ENCODE measurements at places on chromosomes 5 and 9. TPM values are rescaled to one million over a fixed set of nuclear protein-coding genes. Genes with fewer than 3 reads are reported as not detected.

DNA sequence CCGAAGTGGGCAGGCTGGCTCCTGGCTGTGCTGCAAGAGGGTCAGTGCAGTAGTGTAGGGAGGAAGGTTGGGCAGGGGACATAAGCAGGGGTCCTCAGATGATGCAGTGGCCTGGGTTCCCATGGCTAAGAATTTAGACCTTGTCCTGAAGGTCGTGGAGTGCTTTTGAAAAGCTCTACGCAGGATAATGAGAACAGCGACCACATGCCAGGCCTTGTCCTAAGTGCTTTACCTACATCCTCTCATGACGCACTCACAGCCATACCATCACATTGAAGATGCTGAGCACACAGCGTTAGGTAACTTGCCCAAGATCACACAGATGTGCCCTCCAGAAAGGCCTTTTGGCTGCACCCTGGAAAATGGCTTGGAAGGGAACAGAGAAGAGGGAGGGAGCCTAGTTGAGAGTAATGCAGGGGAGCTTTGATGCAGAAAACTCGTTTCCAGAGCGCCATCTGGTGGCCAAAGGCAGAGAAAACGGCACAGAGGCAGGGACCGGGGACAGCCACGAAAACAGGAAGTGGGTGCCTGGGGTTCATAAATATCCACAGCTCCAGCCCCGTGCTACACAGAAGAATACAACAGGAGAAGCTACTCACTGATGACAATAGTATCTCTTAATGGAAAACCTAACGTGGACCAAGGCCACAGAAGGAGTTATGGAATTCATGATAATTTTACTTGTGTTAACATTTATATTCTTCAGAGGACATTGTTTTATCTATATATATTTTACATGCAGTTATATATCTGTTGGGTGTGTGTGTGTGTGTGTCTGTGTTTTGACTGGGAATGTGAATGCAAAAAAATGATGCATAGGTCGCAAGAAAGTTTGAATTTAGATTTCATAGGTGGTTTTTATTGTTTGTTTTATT is 2.7 kb upstream of the PCDH12 start:
- DNase-seq = peak; percentile 95

- no peak for DNase-seq
Observed at GRCh38 chr5:157961896-157962590, 103.1 kb upstream of the CLINT1 start.

- DNase-seq = peak; percentile 57
Observed at GRCh38 chr9:104247899-104248460, 153.9 kb downstream of the SMC2 start.

DNA sequence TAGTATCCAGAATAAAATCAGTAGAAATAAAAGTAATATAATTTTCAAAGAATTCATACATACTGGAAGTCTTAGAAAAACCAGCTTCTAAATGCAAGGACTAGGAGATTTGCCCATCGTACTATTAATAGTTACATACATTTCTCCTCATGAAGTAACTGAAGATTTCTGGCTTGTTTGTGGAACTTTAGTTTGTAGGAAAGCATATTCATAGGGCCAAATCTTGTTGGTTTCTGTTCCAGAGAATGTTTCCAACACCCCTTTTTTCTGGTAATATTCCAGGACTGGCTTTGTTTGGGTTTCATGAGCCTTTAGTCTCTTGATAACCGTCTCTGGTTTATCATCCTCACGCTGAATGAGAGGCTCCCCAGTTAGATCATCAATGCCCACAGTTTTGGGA is 66.3 kb upstream of the TJP2 start:
- no peak for DNase-seq

DNA sequence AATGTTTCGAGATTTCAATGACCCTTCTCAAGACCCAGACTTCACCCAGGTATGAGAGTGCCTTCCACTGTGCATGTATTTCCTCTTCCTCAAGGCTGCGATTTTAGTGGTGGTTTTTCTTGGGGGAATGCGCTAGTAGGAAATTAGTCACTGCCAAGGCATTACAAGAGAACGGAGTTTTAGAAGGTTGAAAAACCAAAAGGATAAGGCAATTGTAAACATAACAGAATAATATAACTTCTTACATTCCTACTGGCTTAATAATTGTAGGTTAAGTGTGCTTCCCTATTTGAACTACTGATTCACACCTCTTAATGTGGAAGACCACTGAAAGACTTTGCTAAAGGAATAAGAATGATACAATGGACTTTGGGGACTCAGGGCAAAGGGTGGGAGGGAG is 38.9 kb downstream of the ACO1 start:
- DNase-seq = no peak

DNA sequence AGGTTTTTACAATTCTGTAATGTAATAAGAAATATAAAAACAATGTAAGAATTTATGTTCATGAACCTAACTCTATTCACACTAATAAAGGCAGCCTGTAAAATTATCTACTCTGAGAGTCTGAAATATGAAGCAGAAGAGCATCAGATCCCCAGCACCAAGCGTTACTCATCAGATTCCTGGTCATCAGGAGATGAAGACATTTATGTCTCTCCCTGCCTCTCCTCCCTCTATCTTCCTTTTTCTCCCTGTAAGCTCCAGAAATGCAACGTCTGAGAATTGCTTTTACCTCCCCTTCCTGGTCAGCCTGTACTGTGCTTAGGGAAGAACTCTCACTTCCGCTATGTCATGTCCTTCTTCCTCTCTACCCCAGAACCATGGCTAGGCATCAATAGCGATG is 114.4 kb upstream of the SLIT3 start:
- DNase-seq = no peak

GRCh38 chr9:98994172-98995058 is 50.7 kb downstream of the COL15A1 start:
- no peak for DNase-seq

DNA sequence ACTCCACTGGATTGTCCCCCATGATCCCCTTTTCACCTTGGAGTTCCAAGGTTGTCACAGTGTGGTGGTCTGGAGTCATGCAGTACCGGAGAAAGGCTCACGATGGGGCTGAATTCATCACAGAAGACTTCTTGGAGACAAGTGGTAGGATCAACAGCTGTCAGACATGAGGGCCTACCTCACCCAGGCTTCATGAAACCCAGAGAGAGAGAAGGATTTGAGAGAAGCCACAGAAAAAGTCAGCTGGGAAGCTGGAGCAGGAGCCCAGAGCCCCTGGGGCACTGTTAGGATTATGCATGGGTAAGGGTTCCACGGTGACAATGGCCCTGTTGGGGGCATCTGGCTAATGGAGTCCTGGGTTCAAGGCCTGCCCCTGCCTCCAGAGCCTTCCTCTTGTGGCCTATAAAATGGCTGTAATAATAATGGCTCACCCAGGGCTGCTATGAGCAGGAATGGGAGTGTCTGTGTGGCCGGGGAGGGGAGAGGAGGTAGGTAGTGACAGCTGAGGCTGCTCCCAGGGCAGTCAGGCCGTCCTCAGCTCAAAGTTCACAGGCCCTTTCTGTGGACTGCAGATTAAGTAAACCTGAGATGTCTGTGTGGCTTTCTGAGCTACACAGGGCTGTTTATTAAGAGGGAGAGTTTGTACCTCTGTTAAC is 910 bp downstream of the TRIM14 start:
- DNase-seq = no peak

- DNase-seq = peak; percentile 76
Observed at GRCh38 chr5:172696171-172696849, 55.2 kb downstream of the NEURL1B start.

- no peak for DNase-seq
Observed at GRCh38 chr5:56126487-56127179, 106.5 kb downstream of the ANKRD55 start.

DNA sequence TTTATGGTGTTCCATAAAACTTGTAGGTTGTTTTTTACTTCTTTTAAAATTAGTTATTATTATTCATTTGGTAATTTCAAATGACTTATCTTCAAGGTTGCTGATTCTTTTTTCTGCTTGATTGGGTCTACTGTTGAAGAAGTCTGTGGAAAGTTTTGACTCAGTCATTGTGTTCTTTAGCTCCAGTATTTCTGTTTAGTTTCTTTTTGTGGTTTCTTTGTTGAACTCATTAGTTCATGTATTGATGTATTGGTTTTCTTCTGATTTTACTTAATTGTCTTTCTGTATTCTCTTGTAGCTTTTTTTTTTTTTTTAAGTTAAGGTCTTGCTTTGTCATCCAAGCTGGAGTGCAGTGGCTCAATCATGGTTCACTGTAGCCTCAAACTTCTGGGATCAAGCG is 345.4 kb upstream of the MEF2C start:
- no peak for DNase-seq

- no peak for DNase-seq
Observed at GRCh38 chr5:164188733-164189148, 683.3 kb downstream of the MAT2B start.

GRCh38 chr5:8417316-8418048 is 548.5 kb downstream of the MTRR start:
- DNase-seq = no peak

GRCh38 chr9:76667521-76667957 is 96.7 kb upstream of the PCA3 start:
- no peak for DNase-seq

DNA sequence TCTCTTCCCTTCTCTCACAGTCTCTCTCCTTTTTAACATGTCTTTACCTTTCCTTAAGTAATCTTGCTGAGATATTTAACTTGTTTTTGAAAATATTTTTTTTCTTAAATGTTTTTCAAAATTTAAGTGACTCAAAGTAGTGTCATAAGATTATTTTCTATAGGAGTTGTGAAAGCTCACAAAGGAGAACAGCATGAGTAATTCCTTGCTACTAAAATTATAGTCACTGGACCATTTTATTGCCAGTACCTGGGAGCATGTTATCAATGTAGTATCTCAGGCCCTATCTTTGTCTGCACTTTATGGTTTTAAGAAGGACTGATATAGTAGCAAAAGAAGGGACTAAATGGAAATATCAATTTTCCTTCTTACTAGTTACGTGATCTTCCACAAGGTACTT is 181.9 kb downstream of the TMEM232 start:
- no peak for DNase-seq

GRCh38 chr5:143208781-143209510 is 194.5 kb downstream of the NR3C1 start:
- DNase-seq = no peak

DNA sequence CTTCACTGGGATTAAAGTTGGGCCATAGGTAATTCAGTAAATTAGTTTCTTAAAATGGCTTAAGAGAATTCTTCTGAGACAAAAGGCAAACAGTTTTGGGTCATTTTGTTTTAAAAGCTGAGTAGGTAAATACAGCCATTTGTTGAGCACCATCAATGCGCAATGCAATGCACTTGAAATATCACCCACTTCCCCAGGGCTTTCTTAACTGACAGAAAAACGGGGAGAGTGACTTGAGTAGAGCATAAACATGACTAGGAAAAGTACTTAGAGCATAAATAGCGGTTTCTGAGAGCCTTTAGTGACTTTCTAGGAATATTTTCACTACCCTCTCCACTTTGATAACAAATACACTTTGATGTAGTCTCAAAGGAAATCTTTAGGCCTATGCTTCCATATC is 27.2 kb downstream of the MLANA start:
- DNase-seq = no peak

GRCh38 chr9:103078581-103078980 is 83.4 kb downstream of the CYLC2 start:
- no peak for DNase-seq

DNA sequence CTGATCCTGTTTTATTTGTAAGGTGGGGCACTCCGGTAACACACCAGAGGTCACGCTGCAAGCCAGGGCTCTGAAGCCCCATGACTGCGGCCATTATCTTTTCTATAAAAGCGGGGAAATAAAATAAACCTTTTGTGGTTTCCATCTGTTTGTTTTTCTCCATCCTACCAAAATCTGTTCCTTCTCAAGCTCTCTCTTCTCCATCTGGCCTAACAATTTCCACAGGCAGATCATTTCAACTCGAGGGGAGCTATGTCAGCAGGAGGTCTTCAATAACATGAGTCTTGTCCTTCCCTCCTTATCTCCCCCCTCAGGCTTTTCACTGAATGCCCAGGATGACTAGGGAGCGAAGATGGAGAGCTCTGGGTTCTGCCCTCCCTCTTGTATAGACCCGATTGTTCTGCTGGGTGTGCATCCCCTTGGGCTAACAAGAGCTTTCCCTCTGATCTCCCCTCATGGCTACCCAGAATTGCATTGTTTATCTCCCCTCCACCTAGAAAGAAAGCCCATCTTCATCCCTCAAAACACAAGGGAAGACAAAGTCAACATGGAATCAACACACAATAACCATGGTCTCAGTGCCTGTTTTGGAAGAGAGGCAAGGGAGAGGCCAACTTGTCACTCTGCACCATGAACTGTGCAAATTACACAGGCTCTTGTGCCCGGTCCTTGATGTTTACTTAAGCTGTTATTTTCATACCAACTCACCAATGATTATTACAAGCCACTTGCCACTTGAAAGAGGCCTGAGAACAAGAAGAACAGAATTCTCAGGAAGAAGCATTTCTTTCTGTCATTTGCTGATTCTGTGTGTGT is 187.8 kb downstream of the FANCC start:
- DNase-seq = no peak

DNA sequence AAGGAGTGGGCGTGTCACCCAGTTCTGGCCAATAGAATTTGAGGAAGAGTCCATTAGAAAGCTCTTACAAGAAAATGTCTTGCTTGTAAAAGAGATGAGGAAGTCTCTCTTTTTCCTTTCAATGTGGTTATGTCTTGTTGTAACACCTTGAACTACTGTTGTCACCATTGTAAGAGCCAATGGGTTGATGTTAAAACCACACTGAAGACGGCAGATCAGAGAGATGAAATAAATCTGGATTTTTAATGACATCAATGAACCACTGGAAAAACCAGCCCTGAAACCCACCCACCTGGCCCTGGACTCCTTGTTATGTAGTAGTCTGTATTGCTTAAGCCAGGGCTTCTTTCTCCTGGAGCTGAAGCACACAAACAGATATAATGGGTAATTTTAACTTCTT is 83.8 kb upstream of the ERCC6L2 start:
- no peak for DNase-seq

DNA sequence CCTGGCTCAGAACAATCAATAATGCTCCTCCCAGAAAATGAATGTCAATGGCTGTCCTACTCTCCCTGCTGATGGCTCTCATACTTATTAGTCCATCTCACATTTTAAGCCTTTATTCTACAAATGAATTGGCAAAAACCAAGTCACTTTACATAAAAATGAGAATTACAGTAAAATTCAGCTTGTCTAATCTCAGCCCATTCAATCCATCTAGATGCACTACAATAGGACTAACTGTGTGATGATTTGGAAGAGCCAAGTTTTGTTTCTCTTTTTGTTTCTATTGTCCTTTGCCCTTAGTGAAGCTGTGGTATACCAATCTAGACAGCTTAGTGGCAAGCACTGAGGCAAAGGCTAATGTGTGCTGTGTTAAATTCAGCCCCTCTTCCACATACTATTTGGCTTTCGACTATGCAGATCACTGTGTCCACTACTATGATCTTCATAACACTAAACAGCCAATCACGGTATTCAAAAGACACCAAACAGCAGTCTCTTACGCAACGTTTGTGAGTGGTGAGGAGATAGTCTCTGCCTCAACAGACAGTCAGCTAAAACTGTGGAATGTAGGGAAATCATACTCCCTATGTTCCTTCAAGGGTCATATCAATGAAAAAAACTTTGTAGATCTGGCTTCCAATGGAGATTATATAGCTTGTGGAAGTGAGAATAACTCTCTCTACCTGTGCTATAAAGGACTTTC is 140.8 kb upstream of the ZNF462 start:
- no peak for DNase-seq

Gene PCDHB7
- total RNA-seq = 6.7 TPM

Gene HOMER1
- total RNA-seq = 6.2 TPM

Gene CLTA
- 118 TPM for total RNA-seq

Gene KIF24
- total RNA-seq = 0.32 TPM
